ENCODE measurements at places on chromosomes 6 and 20.

GRCh38 chr20:37354210-37355195, 8.6 kb downstream of the SRC start:
- DNase-seq = no peak

- no peak for DNase-seq
These were observed 13.4 kb downstream of the ZNF335 start for GRCh38 chr20:45958593-45958992.

DNA sequence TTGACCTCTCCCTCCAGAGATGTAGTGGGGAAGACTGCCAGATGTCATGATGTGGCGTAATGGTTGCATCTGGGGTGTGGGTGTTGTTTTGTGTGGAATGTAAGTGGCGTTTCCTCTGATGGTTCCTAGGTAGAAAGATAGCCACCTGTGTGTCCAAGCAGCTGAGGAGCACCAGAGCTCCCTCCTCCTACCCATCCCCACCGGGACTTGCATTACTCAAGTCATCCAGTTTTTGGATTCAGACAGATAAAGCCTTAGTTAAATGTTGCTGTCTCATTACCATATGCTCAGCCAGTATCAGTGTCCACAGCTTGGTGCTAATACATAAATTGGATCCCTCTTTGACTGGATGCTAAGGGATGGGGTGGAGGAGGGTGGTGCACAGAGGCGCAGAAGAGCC, 282.3 kb downstream of the TBC1D7 start:
- no peak for DNase-seq

DNA sequence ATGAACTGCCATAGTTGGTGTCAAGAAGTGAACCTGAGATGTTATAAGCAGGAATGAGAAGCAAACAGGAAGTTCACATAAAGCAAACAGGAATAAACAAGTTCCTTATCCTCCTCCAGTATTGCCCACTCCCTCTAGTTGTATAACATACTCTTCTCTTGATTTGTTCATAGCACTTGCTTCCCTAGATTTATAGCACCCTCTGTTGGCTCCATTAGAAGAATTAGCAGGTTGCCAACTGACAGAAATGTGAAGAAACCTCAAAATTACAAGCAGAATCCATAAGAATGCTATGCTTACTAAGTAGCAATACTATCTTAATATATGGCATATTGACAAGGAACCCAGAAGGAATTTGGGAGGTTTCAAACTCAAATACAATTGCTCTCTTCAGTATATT, 195.4 kb downstream of the TBX18 start:
- DNase-seq = peak; percentile 34

DNA sequence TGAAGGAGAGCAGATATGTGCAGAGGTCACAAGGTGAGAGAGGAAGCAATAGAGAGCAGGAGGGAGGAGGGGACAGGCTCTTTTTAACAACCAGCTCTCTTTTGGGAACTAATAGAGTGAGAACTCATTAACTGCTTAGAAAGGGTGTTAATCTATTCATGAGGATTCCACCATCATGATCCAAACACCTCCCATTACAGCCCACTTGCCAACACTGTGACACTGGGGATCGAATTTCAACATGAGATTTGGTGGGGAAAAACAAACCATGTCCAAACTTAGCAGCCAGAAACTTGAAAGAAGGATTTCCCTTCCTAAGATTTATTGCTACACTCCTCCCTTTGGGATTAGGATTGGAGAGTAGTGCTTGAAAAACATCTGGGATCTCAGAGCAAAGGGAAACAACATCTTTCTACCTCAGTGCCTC, 135.5 kb upstream of the PLCB4 start:
- no peak for DNase-seq

DNA sequence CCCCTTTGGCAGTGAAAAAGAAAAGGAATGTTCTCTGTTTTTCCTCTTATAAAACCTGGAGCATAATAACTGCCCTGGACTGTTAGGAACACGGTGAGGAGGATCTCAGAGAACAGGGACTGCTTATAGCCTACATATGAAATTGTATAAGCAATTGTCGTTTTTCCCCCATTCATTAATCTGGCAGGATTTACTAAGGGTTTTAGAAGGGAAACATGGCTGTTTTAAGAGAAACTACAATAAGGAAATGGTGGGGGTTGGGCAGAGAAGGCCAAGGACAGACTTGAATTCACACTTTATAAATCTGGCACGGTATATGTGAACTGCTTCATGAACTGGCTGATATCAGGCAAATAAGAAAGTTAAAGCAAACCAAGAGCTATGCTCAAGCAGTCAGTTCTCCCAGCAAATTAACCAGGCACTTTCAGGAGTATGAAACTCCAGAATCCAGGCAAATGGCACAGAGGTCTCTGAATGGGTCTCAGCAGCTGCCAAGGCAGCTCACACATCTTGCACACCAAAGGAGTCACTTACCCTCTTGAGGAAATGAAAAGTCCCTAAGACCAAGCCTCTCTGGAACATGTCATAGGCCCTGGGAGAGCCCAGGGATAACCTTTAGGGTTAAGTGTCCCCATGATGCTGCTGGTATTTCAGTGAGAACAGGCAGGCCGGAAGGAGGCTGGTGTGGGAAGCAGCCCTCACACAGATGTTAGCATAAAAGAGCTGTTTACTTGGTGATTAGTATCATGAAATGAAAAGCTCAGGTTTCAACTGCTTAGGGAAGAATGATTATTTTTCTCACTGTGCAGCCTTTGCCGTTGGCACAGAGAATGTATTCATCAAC, 260.5 kb upstream of the MARCKS start:
- DNase-seq = no peak

GRCh38 chr20:38186788-38187221, 21.7 kb upstream of the TGM2 start:
- DNase-seq = peak; percentile 85

- DNase-seq = no peak
These were observed 10.6 kb upstream of the CST7 start for GRCh38 chr20:24938498-24938897.

- no peak for DNase-seq
These were observed 53.4 kb upstream of the TINAG start for GRCh38 chr6:54254886-54255285.

DNA sequence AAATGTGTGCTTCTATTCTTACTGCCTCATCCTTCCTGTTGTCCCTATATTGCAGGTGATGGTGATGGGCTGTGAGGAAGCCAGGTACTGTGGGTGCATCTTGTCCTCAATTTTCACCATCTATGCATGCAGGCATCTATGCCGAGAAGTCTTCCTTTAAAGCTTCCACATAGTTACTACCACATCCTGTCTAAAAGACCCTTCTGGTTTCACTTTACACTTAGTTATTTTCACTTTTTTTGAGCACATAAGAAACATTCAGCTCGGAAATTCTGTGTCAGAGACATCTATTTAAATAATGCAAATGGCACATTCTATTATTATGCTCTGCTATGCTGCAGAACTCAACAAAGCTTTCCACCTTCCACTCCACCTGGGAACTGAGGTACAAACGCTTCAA, 28.2 kb upstream of the FABP7 start:
- DNase-seq = no peak

- DNase-seq = no peak
These were observed 678.1 kb downstream of the KIF16B start for GRCh38 chr20:15895126-15895525.

DNA sequence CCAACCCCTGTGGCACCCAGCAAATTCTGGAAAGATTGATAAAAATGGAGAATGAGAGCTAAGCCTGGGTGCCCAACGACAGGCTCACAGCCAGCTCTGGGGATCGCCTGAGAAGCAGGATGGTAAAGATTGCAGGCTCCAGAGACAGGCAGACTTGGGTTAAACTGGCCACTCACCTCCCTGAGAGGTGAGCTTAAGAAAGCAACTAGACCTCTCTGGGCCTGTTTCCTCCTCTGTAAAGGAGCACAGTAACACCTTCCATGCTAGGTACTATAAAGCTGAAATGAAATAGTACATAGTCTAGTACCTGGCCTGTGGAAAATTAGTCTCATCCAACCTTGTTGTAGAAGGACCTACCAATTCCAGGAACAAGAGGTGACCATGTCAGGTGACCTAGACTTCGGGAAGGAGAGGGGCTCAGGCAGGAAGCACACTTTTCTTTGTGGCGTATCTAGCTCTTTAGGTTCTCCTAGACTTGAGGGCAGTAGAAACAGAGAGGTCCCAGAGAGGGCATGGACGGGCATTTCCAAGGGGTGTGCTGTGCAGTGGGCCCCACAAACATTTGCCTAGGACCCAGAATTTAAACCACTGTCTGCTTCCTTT, 142.8 kb upstream of the MYLIP start:
- no peak for DNase-seq

- DNase-seq = no peak
These were observed 19.6 kb downstream of the FARS2 start for GRCh38 chr6:5280920-5281319.

- no peak for DNase-seq
These were observed 42.6 kb upstream of the KHDRBS2 start for GRCh38 chr6:62328607-62329006.

GRCh38 chr20:347317-347639, 367 bp downstream of the NRSN2 start:
- no peak for DNase-seq

DNA sequence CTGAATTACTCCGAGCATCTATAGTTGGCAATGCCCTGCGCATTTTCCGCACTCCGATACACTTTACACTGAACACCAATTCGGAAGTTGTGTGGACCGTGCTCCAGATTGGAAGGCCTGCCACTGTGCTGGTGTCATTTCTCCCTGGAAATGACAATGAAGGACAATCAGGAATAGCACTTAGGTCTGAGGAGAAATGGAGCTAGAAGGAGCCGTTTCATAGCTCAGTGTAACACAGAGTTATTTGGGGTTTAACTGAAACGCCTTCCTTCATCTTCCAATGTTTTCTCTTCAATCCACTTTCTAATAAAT, 501 bp upstream of the PLA2G7 start:
- DNase-seq = no peak

Measured in NCI-H226 (cell line).